ENCODE measurements at places on chromosomes 7 and 10. TPM values are rescaled to one million over a fixed set of nuclear protein-coding genes. Genes with fewer than 3 reads are reported as not detected.

DNA sequence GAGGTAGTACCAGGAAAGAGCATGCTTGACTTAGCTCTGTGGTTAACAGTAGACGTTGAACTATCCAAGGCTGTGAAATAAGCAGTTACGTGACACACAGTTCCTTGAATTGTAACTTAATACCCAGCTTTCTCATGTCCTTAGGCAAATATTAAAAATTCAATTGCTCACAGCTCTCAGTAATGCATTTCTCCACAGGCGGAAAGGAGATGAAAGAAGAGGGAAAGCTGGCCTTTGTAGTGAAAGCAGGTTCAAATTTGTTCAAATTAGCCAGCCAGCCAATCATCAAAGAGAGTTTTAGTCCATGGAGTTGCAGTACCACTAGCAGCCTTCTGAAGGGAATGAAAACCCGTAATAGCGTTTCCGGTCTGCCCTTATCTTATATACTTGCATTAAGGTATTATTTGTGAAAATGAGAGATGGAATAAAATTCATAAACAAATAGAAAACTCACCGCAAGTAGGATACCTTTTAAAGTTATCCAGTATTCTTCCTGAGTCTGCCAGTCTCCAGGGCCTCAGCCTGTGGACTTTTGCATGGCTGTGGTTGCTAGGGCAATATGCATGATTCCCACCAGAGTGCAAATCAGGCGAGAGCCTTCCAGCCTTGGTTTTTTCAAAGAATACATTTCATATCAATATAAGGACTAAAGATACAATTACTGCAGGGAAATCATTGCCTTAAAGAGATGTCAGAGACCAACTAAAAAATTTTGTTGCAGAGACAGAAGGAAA lies 795.5 kb downstream of the TNS3 start:
- DNase-seq: no peak

DNA sequence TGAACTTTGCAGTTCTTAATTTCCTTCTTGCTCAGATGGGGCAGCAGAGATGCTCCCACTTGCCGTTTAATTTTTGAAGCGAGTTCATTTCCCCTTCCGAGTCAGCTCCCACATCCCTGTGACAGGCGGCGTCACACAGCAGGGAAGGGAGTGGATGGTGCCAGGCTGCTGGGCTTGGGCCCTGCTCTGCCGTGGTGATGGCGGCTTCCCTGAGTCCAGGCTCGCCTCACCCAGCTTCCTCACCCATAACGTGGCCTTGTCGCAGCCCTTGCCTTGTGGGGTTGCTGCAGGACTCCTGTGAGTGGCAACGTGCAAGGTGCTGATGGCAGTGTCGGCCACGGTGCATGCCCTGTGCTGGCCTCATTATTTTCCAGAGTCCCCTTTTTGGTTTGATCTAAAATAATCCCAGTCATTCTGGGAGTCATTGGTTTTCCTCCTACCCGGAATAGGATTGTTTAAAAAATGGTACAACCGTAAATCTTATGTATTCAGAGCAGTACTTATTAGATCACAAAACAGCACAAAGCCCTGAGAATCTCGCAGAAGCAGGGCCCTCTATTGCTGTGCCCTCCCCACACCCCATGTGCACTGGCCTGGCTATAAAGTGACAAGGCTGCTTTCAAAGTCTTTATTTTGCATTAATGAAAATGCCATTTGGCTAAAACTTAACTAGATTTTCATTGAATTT lies 260.1 kb downstream of the WDR37 start:
- no peak for DNase-seq

DNA sequence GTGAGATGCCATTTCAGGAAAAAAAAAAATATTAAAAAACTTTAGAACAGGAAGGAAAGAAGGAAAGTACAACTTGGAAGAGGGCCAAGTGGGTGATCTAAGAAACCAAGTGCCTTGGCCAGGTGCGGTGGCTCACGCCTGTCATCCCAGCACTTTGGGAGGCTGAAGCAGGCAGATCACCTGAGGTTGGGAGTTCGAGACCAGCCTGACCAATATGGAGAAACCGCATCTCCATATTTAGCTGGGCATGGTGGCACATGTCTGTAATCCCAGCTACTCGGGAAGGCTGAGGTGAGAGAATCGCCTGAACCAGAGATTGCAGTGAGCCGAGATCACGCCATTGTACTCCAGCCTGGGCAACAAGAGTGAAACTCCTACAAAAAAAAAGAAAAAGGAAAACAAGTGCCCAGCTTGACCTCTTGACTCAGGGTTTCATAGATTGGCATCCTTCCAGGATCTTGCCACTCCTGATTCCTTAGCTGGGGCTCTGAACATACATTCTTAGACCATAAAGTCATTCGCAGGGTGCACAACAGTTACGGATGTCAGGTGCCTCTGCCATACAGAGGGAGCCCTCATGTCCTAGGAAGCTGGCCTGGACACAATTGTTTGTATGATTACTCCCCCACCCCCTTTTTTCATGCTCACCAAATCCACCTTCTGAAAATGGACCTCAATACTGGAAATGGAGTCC lies 2.1 kb upstream of the GUSB start:
- no peak for DNase-seq

- DNase-seq: no peak
These were observed 6.1 kb downstream of the DENND11 start for GRCh38 chr7:141695803-141696289.

DNA sequence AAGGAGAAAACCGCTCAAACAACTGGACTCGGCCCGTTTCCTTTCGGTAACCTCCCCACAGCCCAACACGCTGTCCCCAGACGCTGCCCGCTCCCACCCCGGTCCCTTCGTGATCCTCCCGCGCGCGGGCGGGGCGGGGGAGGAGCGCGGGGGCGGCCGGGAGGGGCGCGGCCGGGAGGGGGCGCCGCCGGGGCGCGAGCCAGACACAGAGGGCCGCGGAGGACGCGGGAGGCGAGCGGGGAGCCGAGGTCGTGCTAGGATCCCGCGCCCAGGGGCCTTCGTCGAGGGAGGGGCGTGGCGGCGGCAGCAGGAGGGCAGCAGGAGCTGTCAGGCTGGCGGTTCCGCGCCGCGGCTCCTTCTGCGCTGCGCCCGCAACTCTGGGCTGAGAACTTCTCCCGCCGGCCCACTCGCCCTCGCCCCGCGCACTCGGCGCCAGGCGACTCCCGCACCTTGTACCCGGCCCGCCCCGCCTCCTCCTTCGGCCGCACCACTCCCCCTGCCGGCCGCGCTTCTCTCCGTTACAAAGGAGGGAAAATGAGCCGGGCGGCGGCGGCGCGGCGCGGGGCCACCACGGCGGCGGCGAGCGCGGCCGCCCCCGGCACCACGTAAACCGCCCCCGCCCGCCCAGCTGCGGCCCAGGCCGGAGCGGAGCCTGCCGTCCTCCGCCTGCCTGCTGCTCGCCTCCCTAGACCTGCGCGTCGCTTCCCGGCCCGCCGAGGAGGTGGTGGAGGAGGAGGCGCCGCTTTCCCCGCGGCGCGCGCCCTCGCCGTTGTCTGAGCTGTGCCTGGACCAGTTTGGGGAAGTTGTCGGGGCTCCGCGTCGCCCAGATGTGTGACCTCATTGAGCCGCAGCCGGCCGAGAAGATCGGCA lies at the start of gene CDK14:
Gene CDK14, plus strand, starts transcription at position 521 of the 870 bp plus-strand sequence. Its CDS starts 307 bp downstream, at position 828.
- no peak for DNase-seq

DNA sequence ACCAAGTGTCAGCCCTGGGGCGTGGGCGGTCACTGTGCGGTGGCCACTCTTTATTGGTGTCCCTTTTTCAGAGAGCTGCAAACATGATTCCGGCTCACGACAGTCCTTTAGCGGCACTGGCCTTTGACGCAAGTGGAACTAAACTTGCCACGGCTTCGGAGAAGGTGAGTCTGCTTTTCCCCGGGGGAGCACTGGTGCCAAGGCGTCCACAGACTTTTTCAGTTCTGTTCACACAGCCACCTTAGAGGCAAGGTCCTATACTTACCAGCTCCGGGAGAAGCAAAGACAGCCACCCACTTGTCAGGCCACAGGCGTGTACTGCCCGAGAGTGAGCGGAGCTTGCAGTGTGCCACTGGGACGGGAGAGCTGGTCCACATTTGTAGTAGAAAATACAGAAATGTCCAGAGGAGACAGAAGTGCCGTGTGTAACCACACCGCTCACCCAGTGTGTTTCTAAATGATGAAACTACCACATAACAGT lies 27.9 kb downstream of the WIPI2 start:
- DNase-seq: no peak

GRCh38 chr7:27300421-27300820 lies 57.8 kb downstream of the EVX1 start:
- no peak for DNase-seq

Gene IGFBP1
- not detected for polyA plus RNA-seq

Gene XRCC2
- 12.1 TPM for polyA plus RNA-seq

Gene TMEM196
- polyA plus RNA-seq: not detected
